ENCODE measurements at places on chromosomes 16 and 17.
A peak's percentile ranks its signal among the peaks of the same experiment; 100 is the strongest.

GRCh38 chr17:2025220-2025621, at the start of gene RTN4RL1:
Gene RTN4RL1 (minus strand): TSS chr17:2025334. CDS start chr17:2024865, 469 bp downstream.
- DNase-seq: peak; percentile 38

GRCh38 chr17:68288375-68288774, 2.6 kb downstream of the SLC16A6 start:
- DNase-seq: no peak

- DNase-seq: no peak
These were observed 105.8 kb downstream of the NOG start for GRCh38 chr17:56699186-56699894.

- no peak for DNase-seq
These were observed 312.6 kb upstream of the TBX2 start for GRCh38 chr17:61087024-61087423.

DNA sequence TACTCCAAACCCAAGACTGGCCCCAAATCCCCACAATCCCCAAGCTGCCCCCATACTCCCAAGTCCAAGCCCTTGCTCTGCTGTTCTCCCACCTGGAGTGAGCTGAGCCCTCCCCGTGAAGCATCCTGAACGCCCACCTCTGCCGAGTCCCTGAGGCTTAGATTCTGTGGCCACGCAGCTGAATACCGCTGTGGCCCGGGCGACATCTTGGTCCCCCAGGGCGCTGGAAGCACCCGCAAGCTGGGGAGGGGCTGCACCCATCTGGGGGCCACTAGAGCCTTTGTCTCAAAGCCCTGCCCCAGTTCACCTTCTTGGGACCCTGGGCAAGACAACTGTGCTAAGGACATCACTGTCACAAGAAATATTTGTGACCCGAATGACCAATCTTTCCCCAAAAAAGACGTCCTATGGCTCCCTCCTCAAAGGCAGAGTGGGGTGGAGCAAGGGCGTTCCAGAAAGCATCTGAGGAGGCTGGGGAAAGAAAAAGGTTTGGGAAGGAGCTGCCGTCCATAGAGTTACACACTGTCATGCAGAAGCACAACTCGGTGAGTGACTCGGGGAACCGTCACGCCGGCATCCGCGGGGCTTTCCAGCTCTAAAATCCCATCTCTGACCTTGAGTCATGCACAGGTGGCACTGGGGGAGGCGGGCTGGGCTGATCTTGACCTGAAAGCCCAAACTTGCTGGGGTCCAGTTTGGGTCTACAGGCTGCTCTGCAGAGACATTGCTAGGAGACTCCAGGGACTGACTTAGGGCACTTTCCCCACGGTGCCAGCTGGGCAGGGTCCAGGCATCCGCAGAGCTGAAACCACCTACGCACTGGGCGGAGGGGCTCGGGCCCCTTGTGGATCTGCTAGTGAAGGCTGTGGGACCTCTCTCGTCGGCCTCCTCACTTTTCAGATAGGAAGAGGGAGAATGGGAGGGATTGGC, 6.6 kb downstream of the PTX4 start:
- DNase-seq: no peak

GRCh38 chr16:49788572-49788971, 67.3 kb downstream of the ZNF423 start:
- no peak for DNase-seq

DNA sequence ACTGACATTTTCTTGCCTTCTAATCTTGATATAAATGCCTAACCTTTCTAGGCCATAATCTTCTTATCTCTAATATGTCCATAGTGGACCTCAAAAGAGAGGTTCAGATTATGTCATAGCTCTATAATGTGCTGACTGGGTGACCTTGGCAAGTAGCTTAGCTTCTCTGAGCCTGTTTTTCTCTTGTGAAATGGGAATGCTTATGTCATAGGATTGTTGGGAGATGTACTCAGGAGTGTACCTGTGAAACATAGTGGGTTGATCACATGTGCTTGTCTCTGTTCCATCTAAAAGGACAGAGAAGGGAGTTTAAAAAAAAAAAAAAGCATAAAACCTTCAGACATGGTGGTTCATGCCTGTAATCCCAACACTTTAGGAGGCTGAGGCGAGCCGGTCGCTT, 2.4 kb downstream of the MED9 start:
- DNase-seq: no peak

DNA sequence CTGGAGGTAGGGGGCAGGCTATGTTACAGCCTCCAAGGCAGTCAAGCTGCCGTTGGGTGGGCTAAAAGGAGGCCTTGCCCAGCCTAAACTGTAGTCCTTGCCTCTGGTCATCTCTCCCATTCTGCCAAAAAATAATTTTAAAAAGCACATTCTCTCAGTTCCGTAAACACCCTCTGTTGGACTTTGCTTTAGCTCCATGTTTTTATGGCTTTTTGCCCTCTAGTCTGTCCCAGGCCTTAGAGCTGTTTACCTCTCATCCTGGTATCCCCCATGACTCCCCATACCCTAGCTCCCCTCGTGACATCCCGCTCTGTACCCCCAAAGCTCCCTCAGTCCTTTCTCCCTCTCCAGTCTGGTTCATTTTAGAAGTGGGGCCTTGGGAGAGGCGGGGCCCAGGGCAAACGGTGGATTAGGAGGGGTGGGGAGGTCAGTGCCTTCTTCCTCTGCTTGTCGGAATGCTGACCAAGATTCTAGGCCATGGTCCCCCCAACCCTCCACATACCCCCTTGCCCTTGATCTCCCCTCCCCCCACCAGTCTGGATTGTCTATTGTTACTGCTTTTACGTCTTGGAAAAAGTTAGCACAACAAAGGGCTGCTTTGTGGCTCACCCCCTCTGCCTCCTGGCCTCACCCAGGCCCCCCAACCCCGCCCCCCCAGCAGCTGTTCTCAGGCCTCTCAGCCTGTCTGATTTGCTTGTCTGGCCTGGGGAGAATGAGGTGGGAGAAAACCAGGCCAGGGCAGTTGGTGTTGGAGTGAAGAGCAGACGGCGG, 18.4 kb downstream of the GJD3 start:
- DNase-seq: no peak

DNA sequence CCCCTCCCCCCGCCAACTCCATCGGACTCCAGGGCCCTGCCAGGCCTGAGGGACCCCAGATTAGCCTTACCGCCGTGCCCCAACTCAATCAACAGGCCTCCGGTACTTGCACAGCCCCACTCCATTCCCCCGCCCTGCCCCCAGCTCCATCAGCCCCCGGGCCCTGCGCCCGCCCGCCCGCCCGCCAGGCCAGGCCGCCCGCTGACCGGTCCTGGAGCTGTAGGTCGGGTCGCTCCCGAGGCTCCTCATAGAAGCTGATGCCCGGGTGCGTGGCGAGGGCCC, 308 bp downstream of the GTF3C1 start:
- DNase-seq: no peak

DNA sequence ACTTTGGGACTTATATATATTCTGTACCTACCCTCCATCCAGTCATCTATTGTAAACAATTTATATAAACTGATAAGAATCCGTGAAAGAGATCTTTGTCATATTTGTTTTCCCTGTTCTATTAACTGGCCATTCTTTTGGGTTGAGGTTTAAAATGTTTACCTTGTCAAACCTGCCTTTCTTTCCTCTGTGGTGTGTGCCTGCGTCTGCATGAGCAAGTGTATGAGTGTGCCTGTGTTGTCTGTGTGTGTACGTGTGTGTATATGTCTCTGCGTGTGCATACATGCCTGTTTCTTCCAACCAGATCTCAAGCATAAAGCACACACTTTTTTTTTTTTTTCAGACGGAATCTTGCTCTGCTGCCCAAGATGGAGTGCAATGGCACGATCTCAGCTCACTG, 201.5 kb downstream of the C16orf95 start:
- DNase-seq: no peak

GRCh38 chr17:59278406-59278805, 53.0 kb upstream of the YPEL2 start:
- no peak for DNase-seq

GRCh38 chr16:17773698-17774101, 302.9 kb upstream of the XYLT1 start:
- no peak for DNase-seq

GRCh38 chr17:32697728-32698625, 178.9 kb downstream of the MYO1D start:
- no peak for DNase-seq

- DNase-seq: no peak
These were observed 256.1 kb downstream of the ZFHX3 start for GRCh38 chr16:72791786-72792185.

DNA sequence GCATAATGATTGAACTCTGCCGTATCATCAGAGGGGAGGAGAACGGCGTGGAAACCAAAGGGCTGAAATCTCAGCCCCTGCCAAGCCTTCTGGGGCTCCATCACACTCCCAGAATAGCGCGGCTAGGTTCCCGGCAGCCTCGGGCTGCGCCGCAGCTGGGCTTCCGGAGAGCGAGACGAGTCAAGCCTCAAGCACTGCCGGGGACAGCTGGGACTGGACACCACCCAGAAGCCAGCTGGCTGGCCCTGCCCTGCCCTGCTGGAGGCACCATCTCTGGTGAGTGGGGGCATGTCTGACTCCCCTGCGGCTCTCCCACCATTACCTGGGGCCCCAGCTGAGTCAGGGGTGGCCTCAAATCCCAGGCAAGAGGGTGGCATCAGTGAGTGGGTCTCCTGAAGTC, 7.2 kb upstream of the GPRC5C start:
- DNase-seq: no peak

DNA sequence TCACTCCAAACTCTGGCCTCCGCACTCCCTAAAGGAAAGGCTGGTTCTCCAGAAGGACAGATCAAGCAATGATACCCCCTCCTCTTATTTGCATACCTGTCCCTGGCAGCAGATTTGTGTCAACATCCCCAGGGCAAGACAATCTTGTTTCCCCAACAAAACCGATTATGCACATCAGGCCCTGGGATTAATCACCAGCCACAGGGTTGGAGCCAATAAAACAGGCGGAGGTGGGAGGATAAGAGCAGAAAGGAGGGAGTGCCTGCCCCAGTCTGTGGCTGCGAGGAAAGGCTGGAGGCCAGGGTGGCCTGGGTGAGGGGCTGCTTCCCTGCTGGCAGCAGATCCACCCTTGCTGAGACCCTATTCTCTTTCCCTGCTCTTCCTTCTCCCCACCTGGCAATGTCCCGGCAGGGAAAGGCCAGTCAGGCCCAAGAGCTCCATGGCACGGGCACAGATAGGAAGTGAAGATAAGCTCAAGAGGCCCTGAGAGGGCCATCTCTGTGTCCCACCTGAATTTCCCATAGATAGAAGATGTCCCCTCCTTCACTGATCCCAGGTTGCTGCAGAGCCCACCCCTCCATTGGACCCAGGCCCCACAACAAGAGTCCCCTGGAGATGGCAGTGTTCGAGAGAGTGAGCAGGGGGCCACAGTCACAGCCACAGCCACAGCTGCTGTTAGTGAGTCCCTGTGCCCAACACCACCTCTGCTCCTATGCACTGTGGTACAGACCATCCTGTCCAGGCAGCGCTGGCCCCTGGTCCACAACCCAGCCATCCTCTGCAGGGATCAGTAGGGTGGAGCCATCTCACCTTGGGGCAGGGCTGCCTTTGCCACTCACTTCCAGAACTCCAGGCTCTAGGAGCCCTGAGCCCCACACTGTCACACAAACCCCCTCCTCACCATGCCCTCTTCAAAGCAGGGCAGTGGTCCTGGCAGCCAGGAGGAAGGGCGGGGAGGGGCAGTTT, 137.5 kb downstream of the SDK2 start:
- DNase-seq: peak; percentile 58

GRCh38 chr17:16934836-16935235, 37.1 kb downstream of the TNFRSF13B start:
- no peak for DNase-seq

DNA sequence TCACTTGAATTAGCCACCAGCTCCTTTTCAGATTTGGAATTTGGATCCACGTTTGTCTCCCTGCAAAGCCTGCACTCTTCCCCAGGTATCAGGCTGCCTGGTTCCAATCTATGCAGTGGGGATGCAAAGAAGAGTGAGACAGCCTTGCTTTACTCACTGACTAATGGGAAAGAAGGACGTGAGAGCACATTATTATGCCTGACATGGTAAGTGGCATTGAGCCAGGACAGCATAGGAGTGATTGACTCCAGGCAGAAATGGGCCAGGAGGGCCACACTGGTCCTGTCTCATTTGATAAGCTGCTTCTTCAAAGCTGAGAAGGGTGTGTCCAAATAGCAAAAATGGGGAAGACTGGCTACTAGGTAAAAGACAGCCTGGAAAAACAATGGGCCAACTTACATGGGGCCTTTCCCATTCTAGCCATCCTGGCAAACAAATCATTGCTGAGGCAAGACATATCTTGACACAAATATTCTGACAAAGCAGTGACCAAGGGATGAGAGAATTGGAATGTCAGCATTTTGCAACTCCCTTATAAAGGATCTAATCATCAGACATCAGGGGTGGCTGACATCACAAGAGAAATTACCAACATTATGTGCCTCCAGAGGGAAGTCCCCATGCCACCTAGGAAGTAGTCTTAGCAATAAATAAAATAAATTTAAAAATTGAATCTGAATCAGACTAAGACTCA, 38.6 kb downstream of the CDH11 start:
- no peak for DNase-seq

DNA sequence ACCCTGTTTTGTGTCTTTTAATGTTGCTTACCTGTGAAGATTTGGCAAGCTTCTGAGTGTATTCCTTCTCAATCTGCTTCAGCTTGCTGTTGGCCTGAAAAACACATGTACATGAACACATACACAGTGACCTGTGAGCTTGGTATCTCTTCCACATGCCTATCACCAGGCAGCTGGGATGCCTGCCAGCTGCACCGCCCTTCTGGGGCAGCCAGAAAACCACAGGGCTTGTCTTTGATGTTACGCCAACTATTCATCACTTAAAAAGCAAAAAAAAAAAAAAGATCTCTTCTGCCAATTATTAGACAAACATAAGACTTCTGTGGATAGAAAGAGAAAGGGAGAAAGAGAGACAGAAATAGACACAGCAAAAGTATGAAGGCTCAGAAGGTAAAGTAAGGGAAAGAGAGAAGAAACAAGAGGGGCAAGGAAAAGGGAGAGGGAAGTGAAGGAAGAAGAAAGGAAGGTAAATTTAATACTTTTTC, 189.2 kb upstream of the AXIN2 start:
- DNase-seq: peak; percentile 35

Measured in BE2C (cell line).